ENCODE measurements at places on chromosomes 16 and 17. TPM values are rescaled to one million over a fixed set of nuclear protein-coding genes. Genes with fewer than 3 reads are reported as not detected.

DNA sequence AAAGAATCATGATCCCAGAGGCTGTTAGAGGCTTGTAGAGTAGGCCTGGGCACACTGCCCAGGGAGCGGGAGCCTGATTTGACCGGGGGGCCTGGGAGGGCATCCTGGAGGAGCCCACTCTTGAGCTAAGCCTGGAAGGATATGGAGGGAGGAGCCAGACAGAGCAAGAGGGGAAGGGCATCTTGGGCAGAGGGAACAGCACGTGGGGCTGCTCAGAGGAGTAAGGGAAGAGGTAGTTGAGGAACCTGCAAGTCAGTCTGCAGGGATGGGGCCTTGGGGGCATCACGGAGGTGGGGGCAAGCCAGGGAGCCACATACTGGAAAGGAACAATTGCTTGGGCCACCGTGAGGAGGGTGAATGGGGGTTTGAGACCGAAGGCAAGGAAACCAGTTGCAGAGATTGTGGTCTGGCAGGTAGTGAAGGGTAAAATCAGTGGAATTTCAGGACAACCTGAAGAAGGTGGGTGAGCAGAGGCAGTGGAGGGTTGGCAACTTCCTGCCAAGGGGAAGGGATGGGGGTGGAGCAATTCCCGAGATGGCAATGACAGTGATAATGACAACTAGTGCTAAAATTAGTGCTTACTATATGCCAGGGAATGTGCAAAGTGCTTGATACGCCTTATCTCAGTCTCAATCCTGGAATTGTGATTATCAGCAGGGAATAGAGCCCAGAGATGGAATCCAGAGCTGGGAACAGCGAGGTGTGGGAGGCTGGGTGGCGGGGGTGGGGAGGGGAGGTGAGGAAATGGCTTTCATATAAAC, 9.7 kb upstream of the RAI1 start:
- DNase-seq: no peak

Gene FSCN2
- not detected for total RNA-seq

DNA sequence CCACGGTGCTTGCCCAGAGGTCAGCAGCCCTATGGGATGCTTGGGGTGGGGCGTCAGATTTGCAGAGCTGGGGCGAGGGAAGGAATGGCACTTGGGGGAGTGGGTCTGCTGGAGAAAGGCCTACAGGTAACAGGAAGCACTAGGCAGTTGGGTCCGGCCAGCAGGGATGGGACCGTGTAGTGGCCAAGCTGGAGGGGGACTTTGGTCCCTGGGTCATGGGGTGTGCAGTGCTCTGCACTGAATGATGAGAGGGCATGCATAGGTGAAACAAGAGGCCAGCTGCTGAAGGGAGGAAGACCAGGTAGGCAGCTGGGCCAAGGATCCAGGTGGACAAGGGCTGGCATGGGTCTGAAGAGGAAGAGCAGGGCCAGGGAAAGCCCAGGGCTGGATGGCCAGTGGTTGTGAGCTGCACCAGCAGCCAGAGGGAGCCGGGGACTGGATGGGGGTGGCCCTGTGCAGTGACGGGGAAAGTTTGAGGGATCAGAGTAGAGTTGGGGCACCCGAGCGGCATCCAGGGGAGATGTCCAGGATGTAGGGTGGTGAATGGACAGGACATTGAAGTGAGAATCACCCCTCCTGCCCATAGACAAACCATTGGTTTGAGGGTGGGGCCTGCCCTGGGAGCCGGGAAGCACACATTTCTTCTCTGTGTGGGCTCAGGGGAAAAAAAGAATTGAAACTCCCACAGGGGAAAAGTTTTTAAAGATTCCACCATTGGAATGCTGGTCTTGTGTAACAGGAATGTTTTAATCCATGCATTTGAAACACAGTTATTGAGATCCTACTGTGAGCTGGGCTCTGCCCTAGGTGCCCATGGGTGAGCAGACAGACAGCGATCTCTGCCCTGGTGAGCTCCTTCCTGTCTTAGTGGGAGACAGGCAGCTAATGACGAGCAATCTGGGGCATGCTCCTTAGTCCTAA, 25.1 kb downstream of the RAI1 start:
- DNase-seq: no peak

GRCh38 chr17:65772989-65773388, 211.5 kb upstream of the AXIN2 start:
- no peak for DNase-seq

DNA sequence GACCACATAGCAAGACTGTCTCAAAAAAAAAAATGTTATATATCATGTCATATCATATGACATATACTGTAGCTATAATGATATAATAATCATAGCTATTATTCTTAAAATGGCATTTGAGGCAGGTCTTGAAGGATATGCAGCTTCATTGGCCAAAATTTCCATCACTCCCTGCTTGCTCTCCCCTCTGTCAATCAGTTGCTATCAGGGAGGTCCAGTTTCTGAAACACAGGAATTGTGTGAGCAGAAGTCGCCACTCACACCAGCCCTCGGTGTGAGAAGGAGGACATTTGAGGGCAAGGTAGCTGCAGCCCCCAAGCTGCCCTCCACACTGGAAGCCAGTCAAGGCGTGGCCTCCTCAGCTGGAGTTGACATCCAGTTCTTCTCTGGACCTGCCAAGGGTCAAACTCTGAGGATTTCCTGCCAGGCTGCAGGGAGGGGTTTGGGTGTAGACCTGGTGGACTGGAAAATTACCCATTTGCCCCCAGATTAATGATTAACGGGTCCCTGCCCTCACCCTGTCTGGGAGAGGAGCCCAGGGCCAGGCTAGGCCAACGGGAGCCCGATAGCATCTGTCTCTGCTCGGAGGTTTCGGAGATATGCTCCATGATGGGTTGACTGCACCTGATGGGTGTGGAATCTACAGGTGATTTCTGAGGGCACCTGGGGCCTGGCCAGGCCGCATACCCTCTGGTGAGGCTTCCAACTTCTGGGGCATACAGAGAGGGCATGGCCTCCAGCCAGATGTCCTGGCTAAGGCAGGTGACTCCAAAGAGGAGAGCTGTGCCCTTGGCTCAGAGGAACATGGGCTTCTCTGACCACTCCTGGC, 18.8 kb downstream of the WNT9B start:
- no peak for DNase-seq

DNA sequence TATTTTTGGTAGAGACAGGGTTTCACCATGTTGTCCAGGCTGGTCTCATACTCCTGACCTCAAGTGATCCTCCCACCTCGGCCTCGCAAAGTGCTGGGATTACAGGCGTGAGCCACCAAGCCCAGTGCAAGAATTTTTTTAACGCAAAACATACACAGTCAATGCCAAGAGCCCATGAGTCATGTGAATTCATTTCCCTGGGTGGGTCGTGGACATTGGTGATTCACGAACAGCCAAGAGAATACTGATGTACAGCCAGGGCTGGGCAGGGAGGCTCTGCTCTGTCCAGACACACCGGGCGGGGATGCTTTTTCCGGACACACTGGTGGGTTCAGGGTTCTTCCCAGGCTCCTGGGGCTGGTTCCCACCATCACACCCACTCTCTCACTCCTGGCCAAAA, 17.7 kb downstream of the SLC38A8 start:
- DNase-seq: no peak

DNA sequence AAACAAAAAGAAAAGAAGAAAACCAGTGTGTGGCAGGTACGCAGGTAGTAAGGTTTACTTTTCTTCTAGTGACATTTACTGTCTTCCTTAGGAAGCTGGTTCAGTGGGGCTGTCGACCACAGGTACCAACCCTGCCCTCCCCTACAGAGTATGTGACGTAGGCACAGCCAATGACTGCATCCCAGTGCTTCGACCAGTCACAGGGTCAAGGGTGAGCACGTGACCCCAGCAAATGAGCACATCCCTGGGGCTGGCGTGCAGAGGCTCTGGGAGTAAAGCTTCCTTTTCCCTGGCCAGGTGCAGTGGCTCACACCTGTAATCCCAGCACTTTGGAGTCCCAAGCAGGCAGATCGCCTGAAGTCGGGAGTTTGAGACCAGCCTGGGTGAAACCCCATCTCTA, 38.9 kb upstream of the PLCG2 start:
- no peak for DNase-seq

DNA sequence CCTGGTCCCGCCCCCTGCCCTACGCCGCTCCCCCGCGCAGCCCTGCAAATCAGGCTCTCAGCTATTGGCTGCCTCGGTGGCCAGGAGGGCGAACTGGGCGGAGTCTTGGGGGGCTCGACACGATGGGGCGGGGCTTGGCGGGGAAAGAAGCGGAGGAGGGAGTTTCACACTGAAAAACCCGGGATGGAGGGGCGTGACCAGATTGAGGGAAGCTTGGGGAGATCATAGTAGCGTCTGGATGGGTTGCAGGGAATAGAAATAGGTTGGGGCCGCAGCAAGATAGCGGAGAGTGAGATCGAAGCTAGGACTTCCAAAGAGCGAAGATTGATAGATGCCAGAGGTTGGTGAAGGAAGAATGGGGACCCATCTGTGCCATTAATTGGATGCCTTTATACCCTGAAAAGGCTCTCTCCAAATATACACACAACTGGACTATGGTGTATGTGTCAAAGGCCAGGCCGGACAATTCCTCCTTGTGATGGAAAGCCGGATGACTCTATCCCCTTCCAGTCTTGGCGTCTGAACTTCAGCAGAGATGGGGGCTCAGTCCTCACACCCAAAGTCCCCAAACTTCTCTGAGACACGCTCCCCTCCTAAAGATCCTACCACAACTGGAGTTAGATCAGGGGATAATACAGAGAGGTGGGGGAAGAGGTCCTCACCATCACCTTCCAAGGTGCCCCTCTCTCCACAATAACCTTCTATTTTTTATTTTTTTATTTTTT, 376 bp upstream of the STAC2 start:
- peak; percentile 51 for DNase-seq

DNA sequence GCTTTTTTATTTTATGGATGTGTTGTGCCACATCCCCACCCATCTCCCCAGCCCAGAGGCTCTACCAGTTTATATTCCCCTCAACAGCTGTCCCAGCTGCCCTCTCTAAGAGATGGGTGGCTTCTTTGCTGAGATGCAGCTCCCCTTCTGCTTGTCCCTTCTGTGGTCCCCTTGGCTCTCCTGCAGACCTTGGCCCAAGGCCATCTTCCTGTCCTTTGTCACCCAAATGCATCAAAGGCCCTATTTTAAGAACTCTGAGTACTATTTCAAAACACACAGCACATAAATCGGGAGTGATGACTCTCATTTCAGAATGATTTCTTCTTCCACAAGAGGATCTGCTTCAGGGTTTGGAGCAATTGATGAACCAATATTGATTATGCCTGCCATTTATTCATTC, 85.3 kb downstream of the SPACA3 start:
- no peak for DNase-seq

Gene MGAT5B
- total RNA-seq: 6.5 TPM

Gene MARF1
- total RNA-seq: 11.7 TPM

DNA sequence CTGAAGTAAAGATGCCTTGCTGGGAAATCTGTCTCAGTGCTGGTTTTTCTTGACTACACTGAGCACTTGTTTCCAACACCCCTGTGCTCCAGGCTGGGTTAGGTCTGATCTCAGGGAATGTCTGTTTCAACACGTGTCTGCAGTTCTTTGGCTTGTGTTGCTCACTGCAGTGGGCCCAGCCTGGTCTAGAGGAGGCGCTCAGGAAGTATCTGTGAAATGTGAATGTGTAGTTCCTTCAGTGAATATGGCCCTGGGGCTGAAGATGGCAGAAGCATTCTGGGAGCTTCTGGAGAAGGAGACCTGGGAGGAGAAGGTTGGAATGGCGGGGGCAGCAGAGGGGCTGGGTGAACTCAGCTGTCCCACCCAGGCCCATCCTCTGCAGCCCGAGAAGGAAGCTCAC, 8.1 kb upstream of the YPEL3 start:
- no peak for DNase-seq

Gene TP53TG3B
- not detected for total RNA-seq

Gene RAB11FIP4
- total RNA-seq: 2.0 TPM

- peak; percentile 24 for DNase-seq
Measured at GRCh38 chr17:6303664-6304063, 131.3 kb downstream of the AIPL1 start.

GRCh38 chr17:11551442-11551841, 46.8 kb upstream of the DNAH9 start:
- DNase-seq: no peak

Gene KRTAP2-2
- total RNA-seq: not detected

Gene PLXDC1
- total RNA-seq: 1.2 TPM

DNA sequence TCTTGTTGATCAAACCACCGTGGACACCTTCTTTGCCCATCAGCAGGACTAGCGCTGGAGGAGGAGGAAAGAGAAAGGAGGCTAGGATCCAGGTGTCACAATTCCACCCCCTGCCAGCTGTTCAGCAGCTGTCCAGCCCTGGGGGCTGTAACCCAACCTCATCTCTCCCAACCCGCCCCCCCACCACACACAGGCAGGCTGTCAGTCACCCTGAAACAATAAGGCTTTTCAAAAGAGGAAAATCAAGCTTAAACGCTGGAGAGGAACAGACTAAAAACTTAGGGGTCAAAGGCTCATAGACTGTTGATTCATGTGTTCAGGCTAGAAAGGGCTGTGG, 2.4 kb downstream of the PFN1 start:
- no peak for DNase-seq

DNA sequence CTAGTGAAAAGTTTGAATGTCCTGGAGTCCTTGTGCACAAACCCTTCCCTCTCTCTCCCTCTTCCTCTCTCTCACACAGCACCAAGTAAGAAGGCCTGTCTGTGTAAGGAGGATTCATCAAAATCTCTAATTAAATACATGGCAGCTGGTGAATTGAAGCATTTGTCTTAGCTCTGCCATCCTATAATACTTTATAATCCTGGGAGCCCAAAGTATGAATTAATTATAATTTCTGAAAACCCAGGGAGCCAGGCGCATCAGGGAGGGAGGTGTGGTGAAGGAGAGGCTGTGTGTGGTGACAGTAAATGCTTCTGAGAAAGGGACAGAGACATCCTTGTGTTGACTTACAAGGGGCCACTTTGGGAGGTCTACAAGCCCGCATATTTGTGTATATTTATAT, 691.4 kb upstream of the EEF2KMT start:
- DNase-seq: no peak
